ENCODE measurements at places on chromosomes 5 and 9.

DNA sequence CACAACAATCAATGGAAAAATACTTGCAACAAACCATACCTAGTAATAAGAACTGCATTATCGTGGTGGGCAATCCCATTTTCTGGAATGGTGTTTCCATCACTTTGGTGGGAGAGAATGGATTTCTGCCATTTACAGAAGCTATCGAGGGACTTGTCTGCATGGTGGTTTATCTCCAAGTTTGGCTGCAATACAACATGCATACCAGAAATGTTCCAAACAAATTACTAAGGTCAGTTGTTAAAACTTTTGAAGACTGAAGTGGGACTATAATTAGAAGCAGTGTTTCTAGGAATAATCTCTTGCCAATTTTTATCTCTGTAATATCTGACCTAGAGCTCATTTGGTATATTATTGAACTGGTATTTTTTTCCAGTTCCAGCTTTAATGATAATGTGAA, 30.3 kb downstream of the ADAMTS6 start:
- no peak for DNase-seq

GRCh38 chr5:71601222-71602026, 14.3 kb downstream of the MCCC2 start:
- DNase-seq = peak; percentile 50

GRCh38 chr5:164721116-164721515, 1215.7 kb downstream of the MAT2B start:
- DNase-seq = no peak

GRCh38 chr9:70554881-70555280, 140.4 kb upstream of the KLF9 start:
- no peak for DNase-seq

DNA sequence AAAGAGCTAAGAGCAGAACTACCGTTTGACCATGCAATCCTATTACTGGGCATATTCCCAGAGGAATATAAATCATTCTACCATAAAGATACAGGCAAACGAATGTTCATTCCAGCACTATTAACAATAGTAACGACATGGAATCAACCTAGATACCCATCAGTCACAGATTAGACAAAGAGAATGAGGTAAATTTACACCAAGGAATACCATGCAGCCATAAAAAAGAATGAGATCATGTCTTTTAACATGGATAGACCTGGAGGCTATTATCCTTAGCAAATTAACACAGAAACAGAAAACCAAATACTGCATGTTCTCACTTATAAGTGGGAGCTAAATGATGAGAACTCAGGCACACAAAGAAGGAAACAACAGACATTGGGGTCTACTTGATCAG, 641.9 kb downstream of the PDE4D start:
- no peak for DNase-seq

GRCh38 chr5:171534043-171534895, 114.8 kb downstream of the FGF18 start:
- DNase-seq = no peak

DNA sequence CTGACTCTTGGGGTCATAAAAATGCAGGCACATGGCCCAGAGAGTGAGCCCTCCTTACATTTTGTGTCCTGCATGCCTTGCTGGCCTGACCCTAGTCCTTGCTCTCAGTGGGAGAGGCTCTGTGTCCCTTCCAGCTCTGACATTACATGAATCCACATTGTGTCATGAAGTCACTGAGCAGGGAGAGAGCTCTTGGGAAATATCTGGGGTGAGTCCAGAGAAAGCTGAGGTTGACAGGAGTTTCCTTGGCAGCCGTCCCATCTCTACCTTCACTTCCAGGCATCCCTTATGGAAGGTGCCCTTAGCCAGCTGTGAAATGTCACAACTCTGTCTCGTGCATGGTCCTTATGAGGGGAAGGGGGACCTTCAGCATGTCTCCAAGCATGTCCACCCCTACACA, 41.0 kb downstream of the FAT2 start:
- no peak for DNase-seq

- DNase-seq = no peak
Measured at GRCh38 chr5:133969654-133970324, 1.4 kb upstream of the C5orf15 start.

GRCh38 chr5:98679963-98680362, 93.5 kb upstream of the RGMB start:
- DNase-seq = no peak

DNA sequence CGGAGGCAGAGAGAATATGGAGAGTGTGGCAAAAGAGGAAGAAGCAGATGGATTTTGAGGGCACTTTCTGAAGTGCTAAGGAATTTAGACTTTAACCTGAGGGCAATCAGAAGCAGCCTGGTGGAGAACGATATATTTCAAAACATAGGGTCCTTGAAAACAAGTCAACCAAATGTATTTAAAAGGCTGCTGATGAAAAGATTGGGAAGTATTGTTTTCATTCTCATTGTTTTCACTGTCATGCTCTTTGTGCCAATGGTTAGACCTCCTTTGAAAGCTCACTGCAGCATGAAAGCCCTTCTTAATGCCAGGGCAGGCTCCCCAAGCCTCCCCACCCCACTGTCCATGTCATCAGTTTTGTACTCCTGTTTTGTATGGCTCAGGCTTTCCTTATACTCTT, 2.5 kb upstream of the GPX3 start:
- no peak for DNase-seq

GRCh38 chr9:14693251-14693861, at the start of gene ZDHHC21:
Gene ZDHHC21 (minus strand): TSS chr9:14693432. CDS start chr9:14674340, 19,092 bp downstream.
- DNase-seq = peak; percentile 81
